ENCODE measurements at places on chromosomes 11 and 22.

- no peak for DNase-seq
These were observed 1.5 kb upstream of the LARGE1 start for GRCh38 chr22:33921525-33922348.

DNA sequence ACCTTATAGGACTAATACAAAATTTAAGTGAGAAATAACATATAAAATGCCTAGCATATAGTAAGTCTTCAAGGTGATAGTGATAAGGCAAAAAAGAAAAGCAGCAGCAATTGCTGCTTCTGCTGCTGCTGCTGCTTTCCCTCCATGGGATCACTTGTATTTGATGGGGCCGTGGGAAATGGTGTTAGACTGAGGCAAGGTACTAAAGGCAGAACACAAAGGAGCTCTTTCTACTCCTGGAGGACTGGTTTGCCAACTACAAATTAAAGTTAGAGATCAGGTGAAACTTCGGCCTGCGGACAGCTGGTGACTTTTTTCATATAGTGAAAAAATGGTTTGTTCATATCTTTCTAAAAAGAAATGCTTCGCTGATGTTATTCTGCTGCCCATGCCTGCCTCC lies 46.3 kb downstream of the SWAP70 start:
- DNase-seq = no peak

GRCh38 chr11:105137286-105137685 lies 2.3 kb downstream of the CARD18 start:
- no peak for DNase-seq

DNA sequence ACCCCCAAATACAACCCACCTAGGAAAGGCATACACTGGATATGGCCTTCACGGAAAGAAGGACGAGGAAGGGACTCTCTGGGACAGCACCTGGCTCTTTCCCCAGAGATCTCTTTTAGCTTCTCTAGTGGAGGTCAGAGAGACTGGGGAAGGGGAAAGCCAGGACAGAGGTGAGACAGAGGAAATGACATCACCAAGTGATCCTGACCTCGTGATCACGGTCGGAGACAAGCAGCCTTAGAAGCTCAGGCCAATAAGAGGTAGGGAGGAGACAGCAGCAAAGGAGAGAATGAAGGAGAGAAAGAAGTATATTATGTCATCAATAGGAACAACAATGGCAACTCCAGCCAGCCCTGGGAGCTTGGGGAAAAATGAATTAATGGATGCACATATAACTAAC lies 15.4 kb upstream of the TMPRSS13 start:
- no peak for DNase-seq

DNA sequence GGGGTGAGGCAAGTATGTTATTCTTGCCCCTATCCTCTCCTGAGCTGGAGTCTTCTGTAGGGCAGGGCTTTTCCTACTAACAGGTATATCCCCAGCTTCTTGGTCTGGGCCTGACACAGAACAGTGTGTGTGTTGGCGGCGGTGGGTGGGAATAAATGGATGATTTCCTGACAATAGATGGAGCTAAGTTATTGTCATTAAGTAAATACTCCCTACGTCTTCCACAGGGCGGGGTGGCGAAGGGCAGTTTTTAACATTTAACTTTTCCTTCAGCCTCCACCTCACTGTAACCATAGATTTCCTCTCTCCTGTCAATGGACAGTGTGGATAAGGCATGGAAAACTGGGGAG lies 11.7 kb upstream of the SMPD1 start:
- no peak for DNase-seq

GRCh38 chr11:15114501-15115475 lies at the start of gene INSC:
Gene INSC, plus strand, starts transcription at chr11:15114923. Its CDS starts 34,252 bp downstream, at chr11:15149175.
- DNase-seq = no peak

DNA sequence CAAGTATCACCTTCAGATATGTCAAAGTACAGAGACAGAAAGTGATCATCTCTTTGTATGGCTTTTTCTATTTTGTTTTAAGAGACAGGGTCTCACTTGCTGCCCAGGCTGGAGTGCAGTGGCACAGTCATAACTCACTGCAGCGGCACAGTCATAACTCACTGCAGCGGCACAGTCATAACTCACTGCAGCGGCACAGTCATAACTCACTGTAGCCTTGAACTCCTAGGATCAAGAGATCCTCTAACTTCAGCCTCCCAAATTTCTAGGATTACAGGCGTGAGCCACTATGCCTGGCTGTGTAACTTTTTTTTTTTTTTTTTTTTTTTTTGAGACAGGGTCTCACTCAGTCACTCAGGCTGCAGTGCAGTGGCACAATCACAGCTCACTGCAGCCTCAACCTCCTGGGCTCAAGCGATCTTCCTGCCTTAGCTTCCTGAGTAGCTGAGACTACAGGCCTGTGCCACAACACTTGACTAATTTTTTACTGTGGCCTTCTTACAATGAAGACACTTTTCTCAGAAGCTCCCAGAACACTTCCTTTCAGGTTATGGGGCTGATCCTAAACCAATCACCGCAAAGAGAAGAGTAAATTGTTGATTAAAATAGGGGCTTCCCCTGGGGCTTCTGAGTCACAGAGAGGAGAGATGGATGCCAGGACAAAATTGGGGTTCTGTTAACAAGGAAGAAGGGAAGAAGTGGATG lies 9.0 kb upstream of the HIKESHI start:
- DNase-seq = peak; percentile 19

GRCh38 chr11:64878223-64878493 lies 263 bp downstream of the EHD1 start:
- DNase-seq = no peak

GRCh38 chr22:35464399-35464798 lies 64.5 kb downstream of the MCM5 start:
- DNase-seq = no peak
